ENCODE measurements at places on chromosomes 1 and 21.
A peak's percentile ranks its signal among the peaks of the same experiment; 100 is the strongest.

GRCh38 chr1:11078631-11079030 lies 18.8 kb upstream of the SRM start:
- DNase-seq: no peak

DNA sequence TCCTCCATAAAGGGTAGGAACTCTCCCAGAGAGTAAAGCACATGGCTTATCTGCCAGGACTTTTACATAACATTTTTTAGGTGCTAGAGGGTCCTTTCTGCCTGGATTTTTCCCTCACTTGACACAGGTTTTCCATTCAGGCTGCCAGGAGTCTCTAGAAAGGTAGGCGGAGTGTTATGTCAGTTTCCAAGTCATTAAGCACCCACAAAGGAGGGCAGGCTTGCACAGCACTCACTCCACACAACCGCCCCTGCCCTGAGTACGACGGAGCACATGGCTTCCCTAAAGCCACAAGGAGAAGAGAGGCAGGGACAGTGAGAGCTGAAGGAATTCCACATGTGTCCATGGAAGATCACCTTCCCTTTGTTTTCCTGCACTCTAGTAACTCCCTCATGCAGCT lies 55.7 kb downstream of the CAPZB start:
- DNase-seq: no peak

DNA sequence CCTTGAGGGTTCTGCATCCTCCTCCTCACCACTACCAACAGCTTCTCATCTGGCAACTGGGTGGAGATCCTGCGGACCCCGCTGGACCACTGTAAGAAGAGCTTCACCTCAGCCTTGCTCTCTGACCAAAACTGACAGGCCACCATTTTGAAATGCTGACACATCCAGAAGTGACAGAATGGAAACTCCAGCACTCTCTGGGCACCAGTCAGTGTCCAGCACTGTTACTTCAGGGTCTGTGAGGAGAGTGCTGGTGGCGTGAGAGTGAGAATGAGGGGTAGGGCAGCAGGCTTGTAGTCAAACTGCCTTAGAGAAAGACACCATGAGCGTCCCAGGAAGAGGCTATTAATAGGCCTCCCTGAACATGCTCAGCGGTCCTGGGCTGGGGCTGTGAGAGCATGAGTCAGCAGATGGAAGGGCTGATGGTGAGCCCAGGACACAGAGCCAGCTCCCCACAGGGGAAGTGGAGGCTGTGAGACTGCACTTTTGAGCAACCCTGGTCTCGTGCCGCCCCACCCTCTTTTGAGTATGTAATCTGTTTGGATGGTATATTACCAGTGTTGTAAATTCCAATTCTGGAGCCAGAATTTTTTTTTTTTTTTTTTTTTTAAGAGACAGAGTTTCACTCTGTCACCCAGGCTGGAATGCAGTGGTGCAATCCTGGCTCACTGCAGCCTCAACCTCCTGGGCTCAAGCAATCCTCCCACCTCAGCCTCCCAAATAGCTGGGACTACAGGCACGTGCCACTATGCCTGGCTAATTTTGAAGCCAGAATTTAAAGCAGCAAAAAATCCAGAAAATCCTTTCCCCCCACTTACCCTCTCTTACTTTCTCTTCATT lies 34.4 kb upstream of the SLC30A1 start:
- no peak for DNase-seq

DNA sequence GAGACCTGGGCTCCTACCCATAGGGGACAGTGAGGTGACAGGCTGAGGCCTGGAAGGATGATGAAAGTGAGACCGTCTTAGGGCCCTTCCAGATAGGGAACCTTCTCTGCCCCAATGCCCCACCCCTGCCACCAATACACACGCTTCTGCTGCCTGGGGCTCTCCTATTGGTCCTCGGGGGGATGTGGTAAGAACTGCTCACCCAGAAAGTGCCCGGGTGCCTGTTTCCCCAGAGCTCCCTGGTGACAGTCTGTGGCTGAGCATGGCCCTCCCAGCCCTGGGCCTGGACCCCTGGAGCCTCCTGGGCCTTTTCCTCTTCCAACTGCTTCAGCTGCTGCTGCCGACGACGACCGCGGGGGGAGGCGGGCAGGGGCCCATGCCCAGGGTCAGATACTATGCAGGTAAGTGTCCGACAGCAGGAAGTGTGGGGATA lies 948 bp downstream of the SEMA4A start:
- no peak for DNase-seq

DNA sequence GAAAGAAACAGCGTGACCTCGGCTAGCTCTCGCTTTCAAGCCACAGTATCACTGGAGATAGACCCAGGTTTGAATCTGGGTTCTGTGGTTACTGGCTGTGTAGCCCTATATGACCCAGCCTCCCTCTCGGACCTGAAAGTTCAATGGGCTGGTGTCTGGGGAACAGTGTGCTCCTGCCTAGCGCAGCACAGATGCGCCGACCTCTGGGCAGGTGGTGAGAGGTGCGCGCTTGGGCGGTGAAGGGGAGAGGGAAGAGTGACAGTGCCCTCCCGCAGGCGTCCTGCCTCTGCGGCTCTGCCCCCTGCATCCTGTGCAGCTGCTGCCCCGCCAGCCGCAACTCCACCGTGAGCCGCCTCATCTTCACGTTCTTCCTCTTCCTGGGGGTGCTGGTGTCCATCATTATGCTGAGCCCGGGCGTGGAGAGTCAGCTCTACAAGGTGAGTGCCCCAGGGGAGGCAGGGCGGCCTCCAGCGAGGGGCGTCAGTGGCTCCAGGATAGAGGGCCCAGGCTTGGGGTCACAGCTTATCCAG lies 10.5 kb downstream of the SERINC2 start:
- no peak for DNase-seq

DNA sequence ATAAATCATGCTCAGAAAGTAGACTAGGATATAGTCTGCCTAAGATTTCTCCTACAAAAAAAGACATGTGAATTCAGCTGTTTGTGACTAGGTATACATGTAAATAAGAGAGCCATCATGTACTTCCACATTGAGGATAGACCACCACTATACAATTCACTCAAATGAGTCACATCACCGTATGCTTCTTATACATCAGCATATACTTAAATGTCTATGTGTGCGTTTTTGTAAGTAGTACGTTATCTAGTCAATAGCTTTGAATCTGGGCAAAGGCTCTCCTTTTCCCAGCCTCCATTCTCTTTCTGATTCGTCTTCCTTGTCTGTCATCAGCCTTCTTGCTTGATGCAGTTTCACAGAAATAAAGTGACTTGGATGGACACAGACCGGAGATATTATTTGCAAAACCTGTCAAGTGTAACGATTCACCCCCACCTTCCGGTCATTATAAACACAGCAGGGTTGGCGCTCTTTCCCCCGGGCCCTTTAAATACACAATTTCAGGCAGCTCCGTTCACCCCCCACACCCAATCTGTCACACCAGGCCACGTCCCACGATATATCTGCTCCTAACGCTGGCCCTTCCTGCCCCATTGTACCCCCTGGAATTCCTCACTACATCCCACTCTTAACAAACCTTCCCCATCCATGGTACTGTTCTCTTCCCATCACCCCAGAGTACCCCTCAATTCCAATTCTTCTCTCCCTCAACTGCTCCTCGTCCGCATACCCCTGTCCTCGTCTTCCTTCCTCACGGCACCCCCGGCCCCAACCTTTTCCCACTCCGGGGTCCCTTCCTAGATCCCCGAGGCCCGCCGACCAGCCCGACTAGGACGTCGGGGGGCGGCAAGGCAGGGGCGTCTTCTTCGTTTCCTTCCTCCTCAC lies 636 bp downstream of the VAMP4 start:
- DNase-seq: peak; percentile 27

- DNase-seq: no peak
Measured at GRCh38 chr1:119358636-119359035, 9.9 kb upstream of the HAO2 start.

- DNase-seq: no peak
Measured at GRCh38 chr1:169451218-169451824, 24.0 kb upstream of the CCDC181 start.

GRCh38 chr21:44462086-44462833 lies 7.0 kb downstream of the LRRC3 start:
- no peak for DNase-seq

DNA sequence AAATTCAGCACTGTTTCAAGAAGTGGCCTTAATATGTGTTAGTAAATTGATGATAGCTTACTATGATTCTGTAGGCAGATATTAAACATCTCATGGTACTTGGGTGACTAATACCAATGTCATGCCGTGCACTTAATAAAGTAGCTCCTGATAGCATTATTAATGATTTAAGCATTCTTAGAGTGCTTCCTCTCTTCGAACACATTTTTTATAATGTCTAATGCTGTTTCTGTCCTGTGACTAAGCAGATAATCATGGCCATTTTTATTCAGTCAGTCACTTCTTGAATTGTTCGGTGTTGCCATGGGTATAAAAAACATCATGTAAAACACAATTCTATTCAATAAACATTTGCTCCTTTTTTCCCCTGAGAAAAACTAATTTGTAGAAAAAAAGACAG lies 804.6 kb upstream of the ADGRL4 start:
- DNase-seq: no peak

DNA sequence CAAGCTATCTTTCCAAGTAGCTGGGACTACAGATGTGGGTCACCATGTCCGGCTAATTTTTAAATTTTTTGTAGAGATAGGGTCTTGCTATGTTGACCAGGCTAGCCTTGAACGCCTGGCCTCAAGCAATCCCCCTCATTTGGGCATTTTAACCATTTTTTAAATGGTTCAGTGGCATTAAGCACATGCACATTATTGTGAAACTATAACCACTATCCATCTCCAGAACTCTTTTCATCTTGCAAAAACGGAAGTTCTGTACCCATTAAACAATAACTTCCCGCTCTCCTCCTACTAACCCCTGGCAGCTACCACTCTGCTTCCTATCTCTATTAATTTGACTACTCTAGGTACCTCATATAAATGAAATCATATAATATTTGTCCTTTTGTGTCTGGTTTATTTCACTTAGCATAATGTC lies 4.8 kb upstream of the IL6R start:
- no peak for DNase-seq

GRCh38 chr1:1381294-1381693 lies 6.3 kb upstream of the AURKAIP1 start:
- DNase-seq: no peak

- no peak for DNase-seq
Measured at GRCh38 chr1:22494144-22494543, 42.5 kb downstream of the ZBTB40 start.

DNA sequence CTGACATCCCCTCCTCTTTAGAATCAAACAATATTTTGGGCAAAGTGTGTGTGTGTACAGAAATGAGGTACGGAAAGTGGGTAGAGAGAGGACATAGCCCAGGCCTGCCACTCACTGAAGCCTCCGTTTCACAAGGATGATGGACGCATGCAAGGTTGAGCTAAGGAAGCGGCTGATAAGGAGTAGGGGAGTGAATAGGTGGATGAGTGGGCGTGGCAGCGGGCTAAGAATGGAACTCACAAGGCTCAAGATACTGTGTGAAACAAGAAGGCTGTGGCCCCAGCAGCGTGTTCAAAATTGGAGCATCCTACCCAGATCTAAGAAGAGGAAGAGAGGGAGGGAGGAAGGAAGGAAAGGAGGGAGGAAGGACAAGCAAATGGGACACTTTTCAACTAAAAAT lies 37.5 kb downstream of the VWA5B1 start:
- DNase-seq: no peak
